ENCODE measurements at places on chromosomes 5 and 9.
A peak's percentile ranks its signal among the peaks of the same experiment; 100 is the strongest.

- no peak for DNase-seq
Observed at GRCh38 chr5:10537624-10538023, 26.2 kb upstream of the ANKRD33B start.

DNA sequence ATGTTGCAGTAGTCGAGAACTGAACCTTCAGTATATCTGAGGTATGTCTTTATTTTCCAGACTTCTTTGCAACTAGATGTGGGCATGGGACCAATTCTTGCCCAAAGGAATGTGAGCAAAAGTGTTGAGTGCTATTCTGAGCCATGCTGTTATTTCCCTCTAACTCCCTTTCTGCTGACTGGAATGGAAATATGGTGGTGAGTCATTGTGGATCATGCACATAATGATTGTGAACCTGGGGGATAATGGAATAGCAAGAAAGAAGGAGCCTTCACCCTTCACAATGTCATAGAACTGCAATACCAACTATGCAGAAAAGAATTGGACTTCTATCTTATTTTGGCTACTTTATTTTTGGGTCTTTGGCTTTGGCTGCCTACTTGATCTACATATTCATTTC is 10.3 kb upstream of the DOCK2 start:
- DNase-seq: no peak

- no peak for DNase-seq
Observed at GRCh38 chr9:93114169-93114983, 18.4 kb downstream of the CARD19 start.

GRCh38 chr5:139458580-139459407 is 3.7 kb downstream of the ECSCR start:
- peak; percentile 66 for DNase-seq

DNA sequence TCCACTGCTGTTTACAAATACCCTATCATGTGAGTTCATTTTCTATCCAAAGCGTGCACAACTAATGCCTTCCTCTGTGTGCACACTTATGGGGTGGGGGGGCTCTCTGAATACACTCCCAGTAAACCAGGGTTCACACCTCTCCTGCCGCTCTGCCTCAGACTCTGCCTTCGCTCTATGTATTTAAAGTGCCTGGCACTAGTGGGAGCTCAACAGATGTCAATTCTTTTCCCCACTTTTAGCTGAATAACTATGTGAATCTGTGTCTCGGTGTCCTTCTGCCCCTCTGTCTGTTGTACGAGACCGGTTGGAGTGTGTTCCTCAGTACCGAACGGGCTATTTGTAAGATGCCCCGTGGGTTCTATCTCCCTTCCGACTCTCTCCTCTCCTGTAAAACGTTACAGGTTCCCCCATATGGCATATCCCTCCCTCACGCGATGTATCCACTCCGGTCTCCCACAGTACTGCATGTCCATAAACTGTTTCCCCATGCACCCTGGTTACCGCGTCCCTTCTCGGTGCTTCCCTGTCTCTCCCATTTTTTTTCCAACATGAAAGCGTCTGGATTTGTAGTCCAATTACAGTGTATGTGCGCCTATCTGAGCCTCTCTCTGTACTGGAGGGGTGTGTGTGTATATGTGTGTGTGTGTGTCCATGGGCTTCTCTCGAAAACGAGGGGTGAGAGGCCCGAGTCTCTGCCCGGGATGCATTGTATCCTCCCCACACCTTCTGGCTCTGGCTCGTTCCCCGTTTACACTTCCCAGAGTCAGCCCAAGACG is 1.6 kb downstream of the ELL2 start:
- no peak for DNase-seq

- DNase-seq: no peak
Observed at GRCh38 chr5:14325369-14325768, 182.2 kb downstream of the TRIO start.

DNA sequence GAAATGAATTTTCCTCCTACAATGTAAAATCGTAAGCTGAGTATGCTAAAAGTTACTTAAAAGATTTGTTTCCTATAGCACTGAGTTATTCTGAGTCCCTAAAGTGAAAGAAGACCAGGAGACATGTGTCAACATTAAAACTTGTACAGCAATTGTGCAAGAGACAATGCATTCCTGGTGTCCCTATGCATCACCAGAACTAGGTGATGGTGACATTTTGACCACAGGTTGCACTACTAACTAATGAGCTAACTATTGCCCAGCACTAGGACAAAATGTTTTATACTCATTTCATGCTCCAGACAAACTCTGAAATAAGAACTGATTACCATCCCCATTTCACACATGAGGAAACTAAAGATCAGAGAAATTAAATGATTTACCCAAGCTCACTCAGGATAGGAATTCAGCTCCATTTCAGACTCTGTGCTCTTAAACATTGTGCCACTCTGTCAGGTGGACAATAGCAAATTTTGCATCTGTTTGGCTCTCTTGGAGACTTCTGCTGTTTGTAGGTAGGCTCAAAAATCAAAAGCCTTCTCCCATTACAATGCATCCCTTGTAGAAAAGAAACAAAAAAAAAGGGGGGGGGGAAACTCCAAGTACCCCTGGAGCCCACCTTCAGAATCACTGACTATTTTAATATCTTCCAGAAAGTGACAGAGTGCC is 269.2 kb downstream of the ACTL7B start:
- no peak for DNase-seq

DNA sequence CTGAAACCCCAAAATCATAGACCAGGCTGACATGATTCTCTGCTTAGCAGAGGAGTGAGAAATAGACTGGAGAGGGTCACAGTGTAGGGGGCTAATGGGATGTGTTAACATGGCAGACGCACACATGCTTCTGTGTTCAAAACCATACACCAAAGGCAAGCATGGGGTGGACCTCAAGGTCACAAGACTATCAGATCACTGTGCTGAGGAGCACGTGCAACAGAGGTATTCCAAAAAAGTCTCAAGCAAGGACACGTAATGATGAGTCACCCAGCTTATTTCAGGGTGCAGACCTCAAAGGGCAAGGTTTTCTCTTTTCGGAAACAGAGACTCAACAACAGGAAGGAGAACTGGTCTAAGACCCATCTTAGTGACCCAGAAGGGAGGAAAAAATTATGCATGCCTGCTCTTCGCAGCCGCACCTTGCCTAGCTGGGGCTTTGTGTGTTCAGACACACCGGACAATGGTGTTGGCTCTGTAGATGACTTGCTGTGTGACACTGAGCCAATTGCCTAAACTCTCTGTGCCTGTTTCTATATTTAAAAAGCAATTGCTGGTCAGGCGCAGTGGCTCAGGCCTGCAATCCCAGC is 20.3 kb downstream of the WHRN start:
- peak; percentile 24 for DNase-seq

DNA sequence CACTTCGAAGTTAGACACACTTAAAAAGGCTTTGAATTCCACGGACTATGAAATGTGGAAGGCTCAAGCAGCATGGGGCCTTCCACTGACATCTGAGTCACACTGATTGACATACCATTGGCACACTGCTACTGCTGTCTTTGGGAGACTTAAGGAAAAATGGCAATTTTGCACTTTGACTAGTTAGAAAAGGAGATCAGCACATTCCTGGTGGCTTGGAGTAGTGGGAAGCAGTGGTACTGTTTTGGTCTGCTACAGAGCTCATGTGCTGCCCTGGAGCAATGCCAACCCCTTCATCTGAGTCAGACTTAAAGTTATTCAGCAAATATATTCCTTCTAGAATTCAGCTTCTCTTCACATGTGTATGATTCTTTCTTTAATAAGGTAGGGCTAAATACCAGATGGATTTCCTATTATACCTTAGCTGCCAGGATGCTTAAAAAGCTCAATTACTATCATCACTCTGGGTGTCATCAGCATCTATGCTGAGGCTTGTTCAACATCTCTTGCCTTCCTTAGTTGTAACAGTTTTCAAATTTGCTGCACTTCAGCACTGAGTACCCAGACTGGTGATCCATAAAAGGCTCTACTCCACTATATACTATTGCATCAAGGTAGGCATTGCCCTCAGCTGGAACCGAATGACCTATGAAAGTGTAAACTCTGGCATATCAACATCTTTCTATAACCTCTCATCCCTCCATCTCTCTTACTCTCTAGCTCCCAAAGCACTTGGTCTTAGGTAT is 42.3 kb upstream of the MOCS2 start:
- DNase-seq: no peak

DNA sequence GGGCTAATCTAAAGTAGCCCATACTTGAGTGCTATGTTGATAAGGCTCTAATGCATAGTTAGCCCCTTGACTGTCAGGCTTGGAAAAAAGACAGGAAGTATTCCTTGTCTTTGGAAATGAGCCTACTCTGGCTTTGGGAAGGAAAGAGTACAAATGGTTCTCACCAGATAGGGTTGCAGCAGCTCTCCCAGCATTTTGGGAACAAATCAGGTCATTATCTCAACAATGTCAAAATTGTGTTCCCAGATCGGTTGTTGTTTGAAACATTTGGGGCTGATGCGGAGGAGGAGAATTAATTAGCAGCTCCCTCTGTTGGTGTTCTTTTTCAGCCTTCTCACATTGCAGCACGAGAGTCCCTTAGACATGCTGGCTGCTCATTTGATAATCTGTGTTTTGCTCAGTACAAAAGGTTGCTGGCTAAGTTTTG is 294.7 kb upstream of the DMRT1 start:
- DNase-seq: no peak

DNA sequence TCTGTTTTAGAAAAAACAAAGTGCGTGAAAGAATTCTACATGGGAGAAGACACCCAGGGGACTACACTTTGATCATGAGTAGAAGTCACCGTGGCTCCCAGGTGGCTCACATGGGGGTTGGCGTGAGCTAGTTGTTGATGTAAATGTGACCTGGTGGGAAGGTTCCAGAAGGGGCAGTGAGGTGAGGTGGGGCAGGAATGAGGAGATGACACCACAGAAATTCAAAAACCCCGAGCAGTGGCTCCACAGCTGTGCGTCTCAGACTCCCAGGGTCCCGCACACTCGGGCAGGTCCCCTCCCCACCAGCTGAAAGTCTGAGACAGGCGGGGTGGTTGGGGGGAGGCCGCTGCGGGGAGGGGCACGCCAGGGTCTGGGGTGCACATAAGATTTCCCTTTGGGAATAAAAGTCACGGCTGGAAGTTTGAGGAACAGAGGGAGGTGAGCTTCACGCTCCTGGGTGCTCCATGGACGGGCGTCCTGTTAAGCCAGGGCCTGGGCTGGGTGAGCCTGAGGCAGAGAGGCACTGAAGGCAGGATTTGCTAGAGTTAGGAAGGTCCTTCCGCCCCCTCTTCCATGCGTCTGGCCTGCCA is 29.9 kb downstream of the GLT6D1 start:
- DNase-seq: no peak

- no peak for DNase-seq
Observed at GRCh38 chr9:85502815-85503655, 238.7 kb downstream of the AGTPBP1 start.

DNA sequence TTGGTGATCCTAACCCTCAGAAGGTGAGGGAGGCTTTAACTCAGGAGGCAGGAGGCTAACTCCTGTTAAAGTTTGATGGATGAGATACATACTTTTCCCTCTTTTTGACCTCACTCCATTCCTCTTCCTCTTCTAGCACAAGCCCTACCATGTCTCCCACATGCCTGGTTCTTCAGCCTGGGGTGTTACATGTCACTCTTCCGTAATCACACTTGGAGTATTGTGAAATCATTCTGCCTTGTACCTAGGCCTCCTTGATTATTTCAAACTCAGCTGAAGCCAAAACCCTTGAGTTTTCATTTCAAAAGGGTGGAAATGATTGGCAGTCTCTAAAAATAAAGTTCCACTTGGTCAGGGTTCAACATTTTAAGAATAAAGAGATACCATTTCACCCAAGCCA is 1.8 kb downstream of the PLAC8L1 start:
- DNase-seq: no peak

DNA sequence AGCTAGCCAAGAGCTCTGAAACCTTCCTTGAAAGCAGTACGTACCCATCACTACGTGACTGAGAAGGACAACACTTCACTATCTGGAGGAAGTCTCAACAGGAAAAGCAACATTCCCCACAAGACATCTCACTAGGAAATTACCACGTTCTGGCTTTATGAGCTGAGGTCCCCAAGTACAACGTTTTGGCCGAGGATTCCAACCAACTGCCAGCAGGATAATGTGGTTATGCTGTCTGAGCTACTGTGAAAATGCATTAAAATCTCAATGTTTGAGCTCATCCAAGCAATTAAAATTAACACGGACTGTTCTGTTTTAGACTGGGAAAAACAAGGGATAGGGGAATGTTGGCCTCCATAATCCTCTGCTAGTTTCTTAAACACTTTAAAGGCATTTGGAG is 16.4 kb downstream of the MED27 start:
- DNase-seq: no peak

- DNase-seq: no peak
Observed at GRCh38 chr5:127885176-127885575, 182.0 kb downstream of the CCDC192 start.

DNA sequence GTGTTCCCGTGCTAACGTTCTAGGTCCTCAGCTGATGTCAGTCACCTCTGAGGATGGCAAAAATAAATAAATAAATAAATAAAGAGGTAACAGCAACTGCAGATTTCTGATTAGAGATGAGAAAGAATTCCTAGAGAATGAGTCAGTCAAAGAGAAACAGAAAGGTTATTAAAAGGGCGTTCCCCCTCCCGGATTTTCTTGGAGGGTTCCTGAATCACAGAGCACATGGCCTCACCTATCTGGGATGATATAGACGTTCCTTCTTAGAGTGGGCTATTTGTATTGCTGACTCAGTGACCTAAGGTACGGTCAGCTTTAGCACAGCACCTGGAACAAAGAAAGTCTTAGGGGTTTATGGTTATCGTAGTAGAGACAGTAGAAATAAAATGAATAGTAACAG is 30.6 kb downstream of the HTR4 start:
- no peak for DNase-seq

DNA sequence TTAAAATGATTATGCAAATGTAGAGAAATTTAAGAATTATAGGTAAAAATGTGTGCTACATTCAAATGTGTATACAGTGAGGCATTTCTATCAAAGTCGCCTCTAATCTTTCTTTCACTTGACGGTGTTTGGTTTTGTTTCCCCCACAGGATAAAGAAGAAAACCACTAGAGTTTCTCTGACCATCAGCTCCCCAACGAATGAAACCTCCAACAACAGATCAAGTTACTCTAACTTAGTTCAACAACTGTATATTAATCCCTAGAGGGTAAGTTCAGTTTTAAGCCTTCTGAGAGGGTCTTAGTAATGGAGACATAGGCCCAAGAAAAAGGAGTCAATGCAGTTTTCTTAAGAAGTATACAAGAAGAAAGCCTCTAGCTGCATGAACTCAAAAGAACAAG is 11.5 kb upstream of the MYOT start:
- no peak for DNase-seq

DNA sequence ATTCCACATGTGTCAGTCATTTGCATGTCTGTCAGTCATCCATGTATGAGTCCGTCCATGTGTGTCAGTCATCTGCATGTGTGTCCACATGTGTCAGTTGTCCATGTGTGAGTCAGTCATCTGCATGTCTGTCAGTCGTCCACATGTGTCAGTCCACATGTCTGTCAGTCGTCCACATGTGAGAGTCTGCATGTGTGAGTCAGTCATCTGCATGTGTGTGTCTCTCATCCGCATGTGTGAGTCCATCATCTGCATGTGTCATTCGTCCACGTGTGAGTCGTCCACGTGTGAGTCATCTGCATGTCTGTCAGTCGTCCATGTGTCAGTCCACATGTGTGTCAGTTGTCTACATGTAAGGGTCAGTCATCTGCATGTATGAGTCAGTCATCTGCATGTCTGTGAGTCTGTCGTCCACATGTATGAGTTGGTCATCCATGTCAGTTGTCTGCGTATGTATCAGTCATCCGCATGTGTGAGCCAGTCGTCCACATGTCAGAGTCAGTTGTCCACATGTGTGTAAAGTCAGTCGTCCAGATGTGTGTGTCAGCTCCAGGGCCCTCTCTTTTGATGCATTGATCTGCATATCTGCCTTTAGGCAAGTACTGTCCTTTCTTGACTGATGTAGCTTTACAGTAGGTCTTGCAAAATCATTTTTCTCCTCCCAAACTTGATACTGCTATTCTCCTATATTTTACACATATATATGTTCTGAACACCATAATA is 72.5 kb upstream of the CACNA1B start:
- no peak for DNase-seq

All from activated gamma-delta T cell treated with anti-CD3 and anti-CD28 coated beads, Interleukin-2, amount 50 U/mL, for 16 hours (primary cell).